ENCODE measurements at places on chromosomes 3 and 15.

DNA sequence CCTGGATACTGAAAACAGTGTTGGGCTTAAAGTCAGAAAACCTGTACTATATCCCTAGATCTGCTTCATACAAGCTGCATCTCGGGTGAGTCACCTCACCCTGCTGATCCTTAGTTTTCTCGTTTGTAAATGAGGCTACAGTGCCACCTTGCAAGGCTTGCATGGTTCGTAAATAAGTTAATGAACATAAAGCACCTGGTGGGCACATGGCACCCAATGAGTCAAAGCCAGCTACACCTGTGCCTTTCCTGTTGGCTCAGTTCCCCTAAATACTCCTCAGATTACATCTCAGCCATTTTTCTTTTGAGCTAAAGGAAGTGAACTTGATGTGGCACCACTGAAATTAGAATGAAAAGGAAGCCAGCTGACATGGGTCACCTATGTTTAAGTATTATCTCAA lies 26.5 kb downstream of the RTP1 start:
- peak; percentile 61 for DNase-seq

DNA sequence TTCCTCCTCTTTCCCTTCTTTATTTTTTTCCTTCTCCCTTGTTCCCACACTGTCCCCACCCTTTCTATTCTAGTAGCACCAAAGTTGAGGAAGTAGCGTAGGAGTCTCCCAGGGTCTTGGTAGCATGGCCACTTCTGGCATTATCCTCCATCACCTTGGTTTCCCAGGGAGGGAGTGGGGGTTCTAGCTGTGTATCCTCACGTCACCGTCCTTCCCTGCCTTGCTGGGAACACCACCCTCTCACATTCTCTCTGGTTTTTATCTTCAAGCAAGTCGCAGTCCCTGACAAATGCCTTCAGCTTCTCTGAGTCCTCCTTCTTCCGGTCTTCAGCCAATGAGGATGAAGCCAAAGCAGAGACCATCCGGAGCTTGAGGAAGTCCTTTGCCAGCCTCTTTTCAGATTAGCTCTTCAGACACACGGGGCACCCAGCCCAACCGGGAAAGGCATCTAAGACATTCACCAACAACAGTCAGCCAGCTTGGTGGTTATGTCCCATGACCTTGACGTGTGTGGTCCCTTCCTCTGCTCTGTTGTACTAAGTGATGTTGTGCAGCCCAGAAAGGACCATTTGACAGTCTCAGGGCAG lies 31.6 kb upstream of the TIMP4 start:
- DNase-seq: no peak

- DNase-seq: no peak
These were observed 3.1 kb upstream of the DLL4 start for GRCh38 chr15:40925863-40926658.

- no peak for DNase-seq
These were observed 84.0 kb downstream of the RSL24D1 start for GRCh38 chr15:55112706-55113105.

- DNase-seq: peak; percentile 72
These were observed 31.5 kb upstream of the TM4SF4 start for GRCh38 chr3:149442851-149443544.

DNA sequence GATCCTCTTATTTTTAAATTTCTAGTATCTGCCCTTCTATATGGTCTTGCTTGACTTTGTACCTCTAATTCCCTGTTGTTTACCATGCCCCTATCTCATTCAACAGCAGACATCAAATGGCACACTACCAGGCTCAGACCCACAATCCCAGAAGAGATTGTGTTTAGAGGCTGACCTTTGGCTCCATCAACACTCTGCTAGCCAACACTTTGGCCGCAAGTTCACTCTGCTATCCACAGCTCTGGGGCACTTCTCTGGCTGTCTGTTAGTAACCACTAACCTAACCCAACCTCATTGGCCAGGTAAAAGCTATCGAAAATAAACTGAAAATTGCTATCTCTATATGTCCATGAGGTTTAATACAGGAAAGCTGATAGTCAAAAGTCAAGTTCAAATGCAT lies 646.0 kb upstream of the CCDC54 start:
- DNase-seq: peak; percentile 43

DNA sequence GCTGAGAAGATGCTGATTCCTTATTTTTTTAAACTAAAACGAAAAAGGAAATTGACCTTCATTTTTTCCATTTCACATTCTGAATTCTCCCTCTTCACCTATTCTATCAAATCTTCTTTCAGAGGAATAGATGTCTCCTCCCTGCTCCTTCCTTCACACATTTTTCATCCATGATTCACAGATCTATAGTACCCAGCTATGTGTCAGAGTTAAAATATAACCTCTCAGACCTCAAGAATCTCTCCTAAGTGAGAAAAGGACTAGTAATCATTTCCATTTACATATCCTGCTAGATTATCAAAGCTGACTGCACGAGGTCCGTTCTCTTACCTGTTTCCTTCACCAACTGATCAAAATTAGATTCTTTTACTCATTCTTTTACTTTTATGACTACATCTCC lies 1297.6 kb upstream of the ALCAM start:
- peak; percentile 56 for DNase-seq

DNA sequence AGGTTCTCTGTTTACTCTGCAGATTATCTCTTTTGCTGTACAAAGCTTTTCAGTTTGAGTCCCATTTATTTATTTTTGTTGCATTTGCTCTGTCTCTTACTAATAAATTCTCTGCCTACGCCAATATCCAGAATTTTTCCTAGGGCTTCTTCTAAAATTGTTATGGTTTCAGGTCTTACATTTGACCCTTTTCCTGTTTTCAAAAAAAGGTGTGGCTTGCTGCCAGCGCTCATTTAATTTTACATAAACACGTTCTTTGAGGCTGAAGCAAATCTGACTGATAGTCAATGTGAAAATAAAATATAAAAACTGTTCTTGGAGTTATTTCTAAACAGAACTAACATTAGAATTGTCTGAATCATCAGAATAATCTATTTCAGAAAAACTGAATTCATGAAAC lies 32.1 kb downstream of the DCBLD2 start:
- DNase-seq: no peak
